Activated CD4-positive, alpha-beta T cell treated with anti-CD3 and anti-CD28 coated beads, Interleukin-2, amount 50 U/mL, for 4 hours (primary cell): ENCODE measurements at places on chromosomes 7 and 10.

GRCh38 chr10:28948046-28948445 is 270.7 kb downstream of the BAMBI start:
- DNase-seq = no peak

- DNase-seq = peak; percentile 60
Observed at GRCh38 chr10:46284286-46285229, 2.2 kb upstream of the ANTXRL start.

- DNase-seq = no peak
Observed at GRCh38 chr7:122291189-122291588, 13.4 kb downstream of the FEZF1 start.

DNA sequence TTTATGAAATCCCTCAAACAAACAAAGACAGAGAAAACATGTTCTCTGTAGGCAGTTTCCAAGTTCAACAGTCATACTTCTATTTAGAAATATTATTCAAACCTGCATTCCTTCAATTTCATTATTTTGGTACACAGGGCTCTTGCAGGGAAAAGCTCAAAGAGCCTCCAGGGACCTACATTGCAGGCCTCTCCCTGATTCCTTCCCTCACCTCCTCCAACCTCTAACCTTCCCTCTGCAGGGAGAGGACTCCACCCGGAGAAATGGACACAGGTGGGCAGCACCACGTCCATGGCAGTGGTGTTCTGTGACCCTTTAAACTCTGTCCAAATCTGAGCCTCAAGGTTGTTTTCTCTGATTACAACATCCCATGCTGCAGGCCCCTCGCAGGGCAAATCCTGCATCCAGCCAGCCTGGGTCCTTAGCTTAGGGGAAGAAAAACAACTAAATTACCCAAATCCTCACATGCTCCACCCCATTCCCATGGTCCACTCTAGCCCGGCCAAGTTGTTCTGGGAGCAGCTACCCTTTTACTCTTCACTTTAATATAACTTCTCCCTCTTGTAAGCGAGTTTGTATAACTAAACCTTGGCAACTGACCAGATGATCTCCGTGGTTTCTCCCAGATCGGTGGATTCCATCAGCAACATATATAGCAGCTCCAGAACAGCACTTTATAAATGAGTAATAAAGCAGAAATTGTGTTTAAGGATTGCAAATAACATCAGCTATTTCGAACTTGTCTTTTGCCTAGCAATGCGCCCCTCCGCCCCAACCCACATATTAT is 129.8 kb downstream of the CUBN start:
- no peak for DNase-seq

GRCh38 chr7:87312215-87312865 is 33.1 kb upstream of the CROT start:
- peak; percentile 50 for DNase-seq

GRCh38 chr10:61883371-61884025 is 18.0 kb upstream of the ARID5B start:
- DNase-seq = no peak

GRCh38 chr10:69358148-69358795 is 58.4 kb downstream of the TACR2 start:
- no peak for DNase-seq
